ENCODE measurements at places on chromosomes 7 and 10.

DNA sequence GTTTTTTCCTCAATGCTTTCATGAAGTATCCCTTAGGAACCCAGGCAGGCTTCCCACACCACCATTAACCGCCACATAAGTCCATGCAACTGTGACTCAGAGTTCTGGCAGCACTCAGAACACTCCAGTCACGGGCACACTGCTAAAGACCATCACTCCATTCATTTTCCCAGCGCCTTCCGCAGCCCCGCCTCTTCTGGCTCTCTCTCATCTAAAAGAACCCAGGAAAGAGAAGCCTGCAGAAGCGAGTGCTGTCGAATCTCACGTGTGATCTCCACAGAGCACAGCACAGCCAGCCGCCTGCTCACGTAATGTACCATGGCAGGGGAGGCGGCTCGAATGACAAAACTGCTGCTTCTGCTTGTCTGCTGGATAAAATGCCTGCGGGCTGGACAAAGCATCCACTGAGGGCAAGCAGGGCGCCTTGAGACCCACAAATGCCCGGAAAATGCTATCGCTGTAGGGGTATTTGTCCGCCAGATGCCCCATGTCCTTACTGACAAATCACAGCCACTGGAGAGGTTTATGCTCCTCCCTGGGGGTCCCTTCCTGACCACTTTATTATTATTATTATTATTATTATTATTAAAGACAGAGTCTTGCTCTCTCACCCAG is 1.8 kb downstream of the PSMG3 start:
- no peak for DNase-seq

GRCh38 chr7:149300620-149301285 is 38.8 kb downstream of the ZNF783 start:
- no peak for DNase-seq

GRCh38 chr7:158530800-158531609 is 56.6 kb downstream of the PTPRN2 start:
- DNase-seq, result no peak

DNA sequence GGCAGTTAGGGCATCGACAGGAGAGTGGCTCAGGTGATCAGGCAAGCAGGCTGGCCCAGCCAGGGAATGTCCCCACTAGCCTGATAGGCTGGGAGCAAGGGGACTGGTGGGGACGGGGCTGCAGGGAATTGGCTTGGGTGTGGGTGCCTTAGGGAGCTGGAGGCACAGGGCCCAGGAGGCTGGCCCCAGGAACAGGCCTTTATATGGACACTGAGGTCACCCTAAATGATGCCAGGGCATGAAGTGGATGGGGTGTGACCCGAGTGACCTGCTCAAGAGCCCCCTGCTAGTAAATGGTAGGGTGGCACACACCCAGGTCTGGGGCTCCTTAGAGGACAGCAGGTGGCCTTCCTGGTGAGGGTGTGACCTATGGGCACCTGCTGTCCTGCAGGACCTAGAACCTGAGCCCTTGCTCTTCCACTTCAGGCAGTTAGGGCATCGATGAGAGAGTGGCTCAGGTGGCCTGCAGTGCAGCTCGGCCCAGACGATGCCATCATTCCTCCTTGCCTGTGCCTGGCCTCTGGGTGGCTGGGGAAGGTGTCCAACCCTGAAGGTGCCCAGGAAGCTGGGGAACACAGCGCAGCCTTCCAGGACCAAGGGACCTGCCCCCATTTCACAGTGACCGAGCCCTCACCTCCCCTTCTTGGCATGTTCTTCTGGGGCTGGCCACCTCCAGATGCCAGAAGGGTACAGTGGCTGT is 51.7 kb upstream of the LEP start:
- no peak for DNase-seq

DNA sequence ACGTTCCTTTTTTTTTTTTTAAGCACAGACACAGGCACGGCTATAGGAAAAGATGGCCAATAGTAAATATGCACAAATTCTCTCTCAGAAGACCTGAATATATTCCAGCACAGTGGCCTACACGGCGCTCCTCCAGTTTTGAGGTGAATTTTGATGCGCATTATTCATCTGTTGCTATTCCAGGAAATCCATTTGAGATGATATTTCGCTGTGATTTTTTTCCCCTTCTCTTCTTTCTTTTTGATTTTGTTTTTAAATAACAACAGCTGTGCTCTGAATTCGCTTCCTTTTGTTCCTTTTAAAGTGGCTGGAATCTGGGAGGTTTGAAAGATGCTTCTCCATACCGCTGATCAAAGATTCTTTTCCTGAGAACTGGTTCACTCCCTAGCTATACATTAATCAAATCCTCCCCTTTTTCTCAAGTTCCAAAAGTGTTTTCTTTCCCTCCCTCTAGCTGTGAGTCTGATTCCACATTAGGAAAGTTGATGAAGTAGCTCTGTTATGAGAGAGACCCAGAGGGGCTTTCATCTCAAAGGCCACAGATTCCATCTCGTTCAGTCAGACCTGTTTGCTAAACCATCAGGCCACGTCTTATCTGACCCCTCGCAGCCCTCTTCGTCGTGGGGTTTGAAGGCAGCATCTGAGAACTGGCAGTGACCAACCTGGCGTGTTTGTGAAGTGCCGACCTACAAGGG is 602.7 kb upstream of the NRP1 start:
- DNase-seq, result no peak

All from esophagus squamous epithelium (tissue), 5 donors.